SK-N-SH (cell line): ENCODE measurements at places on chromosomes 6 and 20. TPM values are rescaled to one million over a fixed set of nuclear protein-coding genes. Genes with fewer than 3 reads are reported as not detected.

DNA sequence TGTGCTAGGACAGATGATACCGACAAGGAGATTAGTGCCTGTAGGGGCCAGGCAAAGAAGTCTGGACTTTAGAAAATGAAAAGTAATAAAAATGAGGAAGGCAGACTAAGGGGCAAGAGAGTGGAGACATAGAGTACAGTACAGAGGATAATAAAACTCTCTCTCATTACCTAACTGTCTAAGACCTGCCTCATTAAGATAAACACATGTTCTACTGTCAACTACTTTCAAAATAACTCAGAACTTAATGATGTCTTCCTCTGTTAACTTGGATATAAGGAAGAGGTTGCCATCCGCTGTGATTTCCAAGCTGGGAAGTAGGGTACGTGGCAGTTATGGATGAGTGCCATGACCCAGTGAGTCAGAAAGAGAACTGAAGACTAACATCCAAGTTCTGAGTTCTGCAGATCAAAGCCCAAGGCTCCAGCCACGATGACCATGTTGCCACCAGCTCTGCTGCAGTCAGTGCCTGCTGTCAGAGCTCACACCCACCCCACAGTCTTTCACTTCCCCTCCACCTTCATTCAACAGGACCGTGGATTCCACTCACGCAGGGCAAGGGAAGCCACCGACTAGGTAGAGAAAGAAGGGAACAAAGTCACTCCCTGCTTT lies 81.8 kb downstream of the KIF16B start:
- DNase-seq = no peak

DNA sequence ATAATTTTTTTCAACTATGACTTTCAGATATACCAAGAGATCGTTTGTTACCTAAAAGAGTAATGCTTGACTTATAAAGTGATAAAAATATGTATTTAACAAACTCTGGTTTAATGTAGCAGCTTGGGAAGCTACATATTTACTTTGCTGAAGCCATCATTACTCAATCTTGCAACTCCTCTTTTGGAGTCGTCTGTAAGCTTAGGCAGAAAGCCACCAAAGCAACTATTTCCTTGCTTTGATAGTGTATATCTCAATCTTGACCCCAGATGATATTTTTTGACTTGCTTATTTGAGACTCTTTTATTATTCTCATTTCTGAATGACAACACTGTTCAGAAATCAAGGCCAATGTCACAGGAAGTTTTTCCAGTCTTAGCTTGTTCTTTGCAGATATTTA lies 183.0 kb downstream of the SAMD5 start:
- DNase-seq = no peak

GRCh38 chr6:36360241-36361054 lies 23.8 kb upstream of the BNIP5 start:
- peak; percentile 87 for DNase-seq

DNA sequence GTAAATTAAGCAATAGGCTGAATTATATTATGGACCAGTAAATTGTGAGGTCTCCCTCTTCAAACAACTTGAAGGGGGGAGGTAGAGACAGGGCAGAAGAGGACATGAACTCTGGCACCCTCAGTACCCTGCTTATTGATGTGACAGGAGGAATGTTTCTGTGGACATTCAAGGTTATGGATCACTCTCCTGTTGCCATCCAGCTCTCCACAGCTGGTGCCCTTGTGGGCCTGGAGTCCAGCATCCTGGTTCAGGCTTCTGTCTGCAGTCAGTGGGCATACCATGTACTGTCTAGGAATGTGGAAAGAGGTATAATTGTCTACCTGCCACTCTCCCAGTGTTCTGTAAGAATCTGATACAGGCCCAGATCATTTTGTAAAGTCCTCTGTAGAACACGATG lies 55.6 kb downstream of the FAM120B start:
- no peak for DNase-seq

ELOVL2 gene
- polyA plus RNA-seq = 0.39 and 0.49 TPM in 2 replicates

DNA sequence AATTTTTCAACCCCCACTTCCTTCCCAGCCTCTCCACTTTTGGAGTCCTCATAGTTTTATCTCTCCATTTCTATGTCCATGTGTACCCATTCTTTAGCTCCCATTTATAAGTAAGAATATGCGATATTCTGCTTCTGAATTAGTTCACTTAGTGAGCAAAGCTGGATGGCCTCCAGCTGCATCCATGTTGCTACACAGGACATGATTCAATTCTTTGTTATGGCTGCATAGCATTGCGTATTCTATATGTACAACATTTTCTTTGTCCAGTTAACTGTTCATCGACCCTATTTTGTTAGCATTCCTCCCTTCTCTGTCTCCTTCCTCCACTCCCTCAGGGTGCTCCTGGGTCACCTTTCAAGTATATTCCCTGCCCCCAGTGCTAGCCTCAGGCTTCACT lies 210.0 kb upstream of the SSTR4 start:
- no peak for DNase-seq

DNA sequence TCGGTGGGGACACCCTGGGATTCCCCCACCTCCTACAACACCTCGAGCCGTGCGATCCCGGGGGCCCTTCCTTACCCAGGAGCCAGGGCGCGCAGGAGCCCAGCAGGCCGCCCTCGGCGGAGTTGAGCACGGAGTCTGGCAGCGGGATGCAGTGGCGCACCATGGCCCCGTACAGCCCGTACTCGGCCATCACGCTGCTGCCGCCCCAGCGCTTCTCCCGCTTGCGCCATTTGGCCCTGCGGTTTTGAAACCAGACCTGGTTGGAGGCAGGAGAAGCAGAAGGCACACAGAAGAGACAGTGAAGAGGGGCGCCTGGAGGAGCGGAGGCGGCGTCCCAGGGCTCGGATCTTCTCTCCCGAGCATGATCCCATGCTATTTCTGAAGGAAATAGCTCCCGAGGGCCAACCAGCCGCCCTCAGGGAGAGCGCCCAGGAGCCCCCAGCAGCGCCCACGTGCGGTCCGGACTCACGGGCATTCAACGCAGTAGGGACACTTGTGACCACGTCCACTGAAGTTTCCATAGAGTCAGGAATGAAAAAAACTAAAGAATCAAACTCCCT lies 4.3 kb downstream of the VSX1 start:
- peak; percentile 65 for DNase-seq

TGM3 gene
- not detected in 2 replicates for polyA plus RNA-seq
